Nucleus accumbens (tissue), 56 donors: ENCODE measurements at places on chromosomes 3 and 15.

DNA sequence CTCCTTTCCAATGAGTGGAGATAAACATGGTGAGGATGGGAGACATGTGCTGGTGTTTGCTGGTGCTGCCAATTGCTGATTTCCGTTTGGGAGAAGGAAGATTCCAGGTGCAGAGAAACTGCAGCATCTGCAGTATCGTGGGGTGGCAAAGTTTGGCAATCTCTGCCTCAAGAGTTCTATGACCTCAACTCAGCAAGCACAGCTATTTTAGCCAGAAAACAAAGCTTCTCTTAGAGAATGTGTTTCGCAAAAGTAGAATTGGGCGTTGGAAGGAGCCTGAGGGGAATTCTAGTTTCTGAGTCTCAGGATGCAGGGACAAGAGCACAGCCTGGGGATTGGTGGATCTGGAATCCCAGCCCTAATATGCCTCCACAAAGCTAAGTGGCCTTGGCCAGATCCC, 18.2 kb upstream of the SHC4 start:
- no peak for DNase-seq

- DNase-seq: no peak
These were observed 230.1 kb upstream of the THBS1 start for GRCh38 chr15:39350785-39351184.

GRCh38 chr3:156840826-156841689, 14.9 kb downstream of the LEKR1 start:
- no peak for DNase-seq

DNA sequence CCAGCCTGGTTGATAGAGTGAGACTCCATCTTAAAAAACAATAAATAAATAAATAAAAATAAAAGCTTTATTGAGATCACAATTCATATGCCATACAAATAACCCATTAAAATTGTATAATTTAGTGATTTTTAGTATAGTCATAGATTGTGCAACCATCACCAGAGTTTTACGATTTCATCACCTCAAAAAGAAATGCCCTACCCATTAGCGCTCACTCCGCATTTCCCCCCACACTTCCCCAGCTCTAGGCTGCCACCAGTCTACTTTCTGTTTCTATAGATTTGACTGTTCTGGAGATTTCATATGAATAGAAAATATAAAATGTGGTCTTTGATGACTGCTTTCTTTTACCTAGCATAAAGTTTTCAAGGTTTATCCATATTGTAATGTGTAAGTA, 57.0 kb downstream of the ARHGEF26 start:
- no peak for DNase-seq

GRCh38 chr3:127112796-127113570, 79.9 kb upstream of the PRR23E start:
- DNase-seq: no peak

DNA sequence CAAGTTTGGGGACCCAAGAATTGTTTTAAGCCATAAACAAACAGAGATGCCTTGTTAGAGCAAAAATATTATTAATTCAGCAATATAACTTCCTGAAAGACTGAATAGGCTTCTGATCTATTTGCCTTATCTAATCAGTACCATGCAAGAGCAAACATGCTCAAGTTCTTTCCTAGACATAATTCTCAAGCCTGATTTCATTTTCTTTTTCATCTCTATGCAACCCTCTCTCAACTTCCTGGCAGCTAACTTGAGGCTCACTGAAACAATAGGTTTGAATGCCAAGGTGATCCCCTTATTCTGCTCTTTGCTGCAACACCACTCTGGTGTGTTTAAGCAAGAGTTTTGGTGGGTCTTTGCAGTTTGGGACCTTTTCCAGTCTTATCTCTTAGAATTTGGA, 230.9 kb upstream of the CD96 start:
- DNase-seq: no peak

- no peak for DNase-seq
These were observed 58.6 kb downstream of the MAP2K5 start for GRCh38 chr15:67601073-67601472.

- no peak for DNase-seq
These were observed 22.9 kb downstream of the MITF start for GRCh38 chr3:69761896-69762767.

GRCh38 chr3:55584716-55585368, 97.7 kb upstream of the WNT5A start:
- DNase-seq: no peak

DNA sequence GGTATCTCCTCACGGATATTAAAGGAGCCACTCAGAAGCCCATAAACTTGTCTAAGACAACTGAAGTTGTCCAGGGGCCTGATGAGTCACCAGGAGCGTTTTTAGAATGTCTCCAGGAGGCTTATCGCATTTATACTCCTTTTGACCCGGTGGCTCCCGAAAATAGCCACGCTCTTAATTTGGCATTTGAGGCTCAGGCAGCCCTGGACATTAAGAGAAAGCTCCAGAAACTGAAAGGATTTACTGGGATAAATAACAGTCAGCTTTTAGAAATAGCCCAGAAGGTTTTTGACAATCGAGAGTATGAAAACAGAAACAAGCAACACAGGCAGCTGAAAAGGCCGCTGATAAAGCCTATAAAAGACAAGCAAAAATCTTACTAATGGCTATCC, 4.1 kb downstream of the DET1 start:
- DNase-seq: no peak

DNA sequence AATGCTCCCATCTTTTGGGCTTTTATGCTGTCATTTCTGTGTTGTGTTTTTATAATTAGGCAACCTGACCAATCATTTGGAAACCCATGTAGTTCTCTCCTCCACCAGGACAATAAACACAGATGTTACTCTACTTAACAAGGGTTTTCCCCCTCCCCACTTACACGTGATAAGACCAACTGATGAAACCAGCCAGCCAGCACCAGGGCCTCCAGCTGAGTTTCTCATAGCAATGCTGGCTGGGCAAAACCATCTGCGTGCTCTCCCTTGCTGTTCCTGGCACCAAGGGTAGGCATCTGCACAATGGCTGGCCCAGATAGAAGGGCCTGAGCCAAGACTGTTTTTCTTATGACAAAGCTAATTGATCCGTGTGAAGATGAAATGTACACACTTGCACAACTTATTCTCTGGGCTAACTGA, 310.4 kb downstream of the PLCL2 start:
- DNase-seq: peak; percentile 66

- DNase-seq: no peak
These were observed 492.6 kb downstream of the SQOR start for GRCh38 chr15:46127361-46127874.

DNA sequence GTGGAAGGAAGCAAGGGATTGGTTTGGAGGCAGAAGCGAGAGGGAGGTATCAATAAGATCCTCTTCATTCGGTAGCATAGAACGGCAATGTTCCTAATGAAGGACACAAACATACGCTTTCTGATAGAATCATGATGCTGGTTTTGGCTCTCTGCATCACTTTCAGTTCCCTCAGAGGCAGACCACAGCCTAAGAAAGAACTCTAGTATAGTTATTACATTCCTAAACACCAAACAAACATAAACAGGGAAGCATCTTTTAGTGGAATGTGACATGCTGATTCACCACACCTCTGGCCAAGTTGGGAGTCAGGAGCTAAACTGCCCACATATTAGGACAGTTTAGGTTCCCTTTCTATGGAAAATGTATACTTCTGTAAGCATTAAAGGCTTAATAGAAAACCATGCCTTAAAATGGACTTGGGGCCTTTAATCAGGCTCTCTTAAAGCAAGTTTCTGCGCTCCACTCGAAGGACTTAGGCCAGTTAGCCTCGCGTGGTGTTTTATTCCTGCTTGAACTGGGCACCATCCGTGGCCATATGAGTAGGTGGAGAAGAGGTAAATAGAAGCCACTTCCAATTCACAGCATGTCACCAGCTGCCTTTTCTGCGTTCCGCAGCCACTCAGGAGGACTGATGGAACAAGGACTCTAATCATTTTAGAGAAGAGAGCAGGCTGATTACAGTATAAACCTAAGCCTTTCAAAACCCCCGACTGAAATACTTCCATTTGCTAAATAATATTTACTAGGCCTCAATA, 53.7 kb downstream of the CD47 start:
- no peak for DNase-seq
